A549 treated with AZD2906 at 1 μM for 4 hours (cell line): ENCODE measurements at places on chromosomes 1 and 21. TPM values are rescaled to one million over a fixed set of nuclear protein-coding genes. Genes with fewer than 3 reads are reported as not detected.

LAMC2 gene
- total RNA-seq: 16.8 to 21.5 TPM (median 17.5 TPM) in 5 replicates

SMCP gene
- not detected in 5 replicates for total RNA-seq

NDUFS2 gene
- 78.6 to 115 TPM (median 82.0 TPM) in 5 replicates for total RNA-seq

CFHR1 gene
- total RNA-seq: 0.09 to 0.24 TPM (median 0.17 TPM) in 4 of 5 replicates, not detected in the other

RIPPLY3 gene
- 0.33 to 0.67 TPM (median 0.54 TPM) in 5 replicates for total RNA-seq
